ENCODE measurements at places on chromosomes 5 and 9.
A peak's percentile ranks its signal among the peaks of the same experiment; 100 is the strongest.

DNA sequence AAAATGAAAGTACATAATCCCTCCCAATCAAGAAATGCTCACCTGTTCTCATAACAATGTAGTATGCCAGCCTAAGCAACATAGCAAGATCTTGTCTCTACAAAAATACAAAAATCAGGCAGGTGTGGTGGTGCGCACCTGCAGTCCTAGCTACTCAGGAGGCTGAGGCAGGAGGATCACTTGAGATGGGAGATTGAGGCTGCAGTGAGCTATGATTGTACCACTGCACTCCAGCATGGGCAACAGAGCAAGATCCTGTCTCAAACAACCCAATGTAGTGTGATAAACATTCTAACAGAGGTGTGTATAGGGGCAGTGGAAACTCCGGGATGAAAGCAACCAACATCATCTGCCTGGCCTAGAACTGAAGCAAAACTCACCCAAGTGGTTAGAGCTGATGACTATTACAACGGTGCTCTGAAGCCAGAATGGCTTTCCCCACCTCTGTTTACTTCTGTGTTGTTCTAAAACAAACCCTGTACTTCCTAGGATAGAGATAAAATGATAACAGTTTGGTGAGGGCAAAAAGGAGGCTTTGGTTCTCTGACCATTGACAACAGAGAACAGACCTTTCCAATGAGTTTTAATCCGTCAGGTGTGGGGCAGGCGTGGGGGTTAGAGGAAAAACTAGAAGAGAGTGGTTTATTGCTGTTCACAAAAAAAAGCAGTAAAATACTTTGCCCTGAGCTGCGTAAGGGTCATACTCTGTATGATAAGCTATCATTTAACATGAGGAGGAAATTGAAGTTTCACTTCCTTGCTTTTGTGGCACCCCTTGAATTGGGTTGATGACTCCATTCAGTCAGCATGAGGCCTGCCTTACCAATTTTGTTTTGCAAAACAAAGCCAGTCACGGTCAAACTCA is 18.9 kb downstream of the WNT8A start:
- no peak for DNase-seq

DNA sequence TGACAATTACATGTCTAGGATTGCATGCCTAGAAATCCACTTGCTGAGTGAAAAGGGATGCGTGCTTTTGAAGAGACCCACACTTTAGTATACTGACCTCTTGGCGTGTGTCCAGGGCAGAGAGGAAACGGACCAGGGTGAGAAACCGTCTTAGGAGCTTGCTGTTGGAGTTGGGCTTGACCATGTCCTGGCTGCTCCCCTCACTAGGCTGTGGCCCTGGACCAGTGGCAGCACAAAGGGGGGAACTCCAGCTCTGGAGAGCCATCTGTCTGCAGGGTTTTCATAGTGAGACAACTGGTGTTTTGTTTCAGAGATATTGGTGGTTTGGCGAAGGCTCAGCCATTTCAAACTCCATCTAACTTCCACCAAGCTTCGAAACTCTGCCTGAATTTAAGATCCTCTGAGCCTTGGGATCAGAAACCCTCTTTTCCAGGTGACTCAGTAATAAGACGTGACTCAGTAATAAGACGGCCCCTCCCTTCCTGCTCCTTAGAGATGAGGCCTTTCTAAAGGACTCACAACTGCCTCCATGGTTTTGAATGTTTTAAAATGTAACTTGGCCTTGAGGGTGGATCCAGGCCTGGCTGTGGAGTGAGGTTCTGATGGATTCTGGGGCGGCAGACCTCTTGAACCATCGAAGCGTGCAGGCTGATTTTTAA is 165.8 kb downstream of the MELK start:
- peak; percentile 14 for DNase-seq

DNA sequence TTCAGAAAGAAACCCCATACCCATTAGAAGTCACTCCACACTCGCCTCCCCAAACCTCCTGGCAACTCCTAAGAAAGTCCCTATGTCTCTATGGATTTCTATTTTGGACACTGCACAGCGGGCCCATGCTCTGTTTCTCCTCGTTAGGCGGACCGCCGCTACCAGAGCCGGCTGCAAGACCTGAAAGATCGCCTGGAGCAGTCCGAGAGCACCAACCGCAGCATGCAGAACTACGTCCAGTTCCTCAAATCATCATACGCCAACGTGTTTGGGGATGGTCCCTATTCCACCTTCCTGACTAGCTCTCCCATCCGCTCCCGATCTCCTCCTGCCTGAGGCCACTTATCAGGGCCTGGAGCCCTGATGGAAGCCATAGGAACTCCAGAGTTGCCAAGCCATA is 4.6 kb upstream of the GLE1 start:
- DNase-seq: no peak

DNA sequence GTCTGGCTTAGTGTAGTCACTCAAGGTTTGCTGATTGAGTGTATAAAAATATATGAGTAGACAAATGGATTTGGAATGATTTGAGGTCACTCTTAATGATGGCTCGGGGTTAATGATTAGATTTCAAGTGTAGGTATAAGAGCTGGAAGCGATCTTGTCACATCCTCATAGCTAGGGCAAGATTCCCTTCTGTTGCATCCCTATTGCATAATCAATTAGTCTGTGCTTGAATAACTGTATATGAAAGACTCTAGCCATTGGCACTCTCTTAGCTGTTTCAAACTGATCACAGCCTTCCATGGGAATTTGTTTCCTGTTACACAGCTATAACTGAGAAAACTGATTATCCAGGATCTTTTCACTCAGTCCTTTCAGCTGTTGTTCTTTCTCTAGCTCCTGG is 811.6 kb downstream of the TLE4 start:
- DNase-seq: no peak

- no peak for DNase-seq
These were observed 1.5 kb upstream of the FXN start for GRCh38 chr9:69034071-69034470.

DNA sequence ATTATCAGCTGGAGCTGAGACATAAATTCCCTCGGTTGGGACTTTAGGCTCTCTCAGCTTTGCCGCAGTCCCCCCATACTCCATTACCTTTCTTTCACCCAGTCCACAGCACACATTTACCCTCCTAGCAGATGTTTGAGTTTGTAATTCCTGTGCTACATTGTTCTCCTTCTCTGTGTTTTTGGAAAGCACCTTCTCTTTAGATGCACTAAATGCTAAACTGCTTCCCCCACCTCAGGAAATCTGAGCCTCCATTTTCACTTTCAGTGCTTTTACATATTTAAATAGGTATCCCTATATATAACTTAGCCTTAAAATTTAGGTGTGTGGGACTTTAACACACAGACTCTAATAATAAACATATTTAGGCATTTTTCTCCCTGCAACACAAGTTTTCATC is 356.9 kb downstream of the NFIB start:
- DNase-seq: no peak

DNA sequence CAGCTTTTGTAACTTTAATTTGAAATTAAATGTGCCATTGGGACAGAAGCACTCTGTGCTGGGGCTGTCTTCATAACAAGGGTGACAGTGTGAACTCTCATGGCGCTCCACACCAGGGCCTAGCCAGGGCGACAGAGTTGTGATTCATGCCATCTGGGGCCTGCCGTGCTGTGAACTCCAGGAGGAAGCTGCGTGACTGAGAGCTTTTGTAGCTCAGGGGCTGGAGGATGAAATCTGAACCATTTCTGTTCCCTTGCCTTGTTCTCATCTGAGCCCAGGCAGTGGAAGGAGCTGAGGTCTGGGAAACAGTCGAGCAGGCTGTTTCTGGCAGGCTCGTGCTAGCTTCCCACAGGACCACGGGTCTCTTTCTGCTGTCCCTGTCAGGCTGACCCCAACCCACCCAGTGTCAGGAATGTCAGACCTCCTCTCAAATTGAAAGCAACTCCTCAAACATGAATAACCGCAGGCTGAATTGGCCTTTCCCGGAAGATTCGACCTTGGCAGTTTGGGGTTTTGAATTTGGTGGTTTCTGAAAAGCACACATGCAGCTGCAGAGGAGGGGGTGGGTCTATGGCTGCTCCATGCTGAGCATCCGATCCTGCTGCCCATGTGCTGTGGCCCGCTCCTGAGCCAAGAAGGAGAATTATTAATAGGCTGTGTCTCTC is 69.2 kb upstream of the RPS23 start:
- DNase-seq: no peak

DNA sequence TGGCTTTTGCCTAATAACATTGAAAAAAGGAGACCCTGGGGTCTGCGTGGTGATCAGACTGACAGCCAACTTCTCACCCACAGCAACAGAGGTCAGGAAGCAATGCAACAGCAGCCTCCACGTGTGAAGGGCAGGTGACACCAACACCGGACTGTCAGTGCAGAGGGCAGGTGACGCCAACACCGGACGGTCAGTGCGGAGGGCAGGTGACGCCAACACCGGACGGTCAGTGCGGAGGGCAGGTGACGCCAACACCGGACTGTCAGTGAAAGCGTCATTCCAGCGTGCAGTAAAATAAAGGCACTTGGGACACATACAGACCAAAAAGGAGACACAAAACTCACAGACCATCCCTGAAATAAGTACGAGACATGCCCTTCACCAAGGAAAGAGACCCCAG is 37.2 kb upstream of the CEP72 start:
- DNase-seq: no peak

DNA sequence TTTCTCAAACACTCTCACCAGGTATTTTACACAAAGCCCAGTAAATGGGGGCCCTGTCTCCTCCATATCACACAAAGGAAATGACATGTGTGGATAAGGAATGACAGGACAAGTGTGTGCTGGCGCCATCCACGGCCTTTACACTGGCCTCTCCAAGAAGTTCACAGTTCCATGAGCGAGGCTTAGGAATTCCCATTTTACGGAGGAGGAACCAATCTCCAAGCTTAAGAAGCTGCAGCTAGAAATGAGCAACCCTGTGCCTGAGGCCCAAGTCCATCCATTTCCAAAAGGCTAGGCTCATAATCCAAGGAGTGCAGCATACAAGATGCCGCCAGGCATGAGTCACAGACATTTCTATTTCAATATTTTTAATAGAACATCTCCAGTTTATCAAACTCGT is 203.4 kb downstream of the AUH start:
- DNase-seq: no peak

- DNase-seq: no peak
These were observed 237.3 kb downstream of the PBX3 start for GRCh38 chr9:125984461-125984860.

DNA sequence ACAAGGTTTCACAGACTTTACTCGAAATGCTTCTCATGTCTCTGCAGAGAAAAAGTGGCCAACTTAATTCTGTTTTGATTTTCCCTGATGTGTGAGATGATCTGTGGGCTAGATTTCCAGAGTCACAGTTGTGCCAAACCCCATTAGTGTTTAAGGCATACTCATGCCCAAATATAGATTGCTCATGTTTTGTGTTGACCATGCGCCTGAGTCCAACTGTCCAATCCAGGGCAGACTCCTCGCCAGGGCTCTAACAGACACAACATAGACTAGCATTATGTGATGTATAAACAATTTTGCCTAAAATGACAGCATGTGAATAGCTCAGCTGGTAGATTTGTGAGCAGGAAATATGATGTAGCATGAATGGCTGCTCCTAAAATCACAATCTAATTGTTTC is 128.1 kb downstream of the PRDM6 start:
- no peak for DNase-seq

GRCh38 chr5:56791396-56791795 is 24.0 kb upstream of the MAP3K1 start:
- DNase-seq: no peak

DNA sequence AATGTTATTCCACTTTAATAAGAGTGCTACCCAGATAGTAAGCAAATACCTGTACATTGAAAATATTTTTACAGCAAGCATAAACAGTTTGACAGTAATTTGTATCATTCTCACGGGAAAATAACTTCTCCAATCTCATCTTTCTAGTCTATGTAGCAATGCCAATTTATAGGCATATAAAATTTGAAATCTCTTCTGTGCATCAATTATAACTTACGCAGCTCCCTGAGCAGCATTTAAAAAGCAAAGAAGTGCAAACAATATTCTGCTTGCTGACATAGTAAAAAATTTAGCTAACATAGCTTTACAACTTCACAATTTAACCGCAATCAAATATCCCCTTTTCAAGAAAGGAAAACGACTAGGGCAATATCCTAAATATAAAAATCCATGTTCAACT is 257.3 kb downstream of the FBXL17 start:
- no peak for DNase-seq

- no peak for DNase-seq
These were observed 34.0 kb downstream of the GLT6D1 start for GRCh38 chr9:135605238-135605781.

DNA sequence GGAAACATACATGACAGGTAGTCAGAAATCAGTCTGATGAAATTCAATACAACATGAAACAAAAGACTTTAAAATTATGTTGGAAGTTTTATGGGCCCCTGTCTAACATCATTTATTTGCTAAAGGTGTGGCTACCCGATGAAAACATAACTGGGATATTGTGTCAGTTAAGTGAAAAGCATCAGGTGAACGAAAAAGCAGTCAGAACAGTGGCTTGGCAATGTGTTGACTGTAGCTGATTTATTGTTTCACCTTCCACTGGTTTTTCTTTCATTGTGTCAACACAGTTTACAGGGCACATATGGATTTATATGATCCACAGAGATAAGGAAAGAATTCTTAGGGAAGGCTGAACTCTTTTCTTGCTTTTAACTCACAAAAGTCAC is 429.6 kb upstream of the ZNF608 start:
- no peak for DNase-seq

DNA sequence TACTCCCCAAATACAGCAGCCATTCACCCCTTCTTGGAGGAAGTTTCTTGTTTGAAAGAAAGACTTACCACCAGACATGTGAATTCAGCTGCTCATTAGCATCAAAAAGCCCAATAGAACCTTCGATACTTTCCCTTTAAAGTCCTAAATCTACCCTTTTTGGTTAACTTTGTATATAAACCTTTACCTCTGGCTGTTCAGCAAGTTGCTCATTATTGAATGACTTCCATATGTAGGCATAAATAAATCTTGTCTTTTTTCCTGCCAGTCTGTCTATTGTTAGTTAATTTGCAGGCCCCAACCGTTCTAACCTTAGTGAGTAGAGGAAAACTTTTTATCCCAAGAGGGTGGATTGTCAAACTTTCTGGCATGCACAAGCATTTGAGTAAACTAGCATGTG is 27.9 kb upstream of the FBXL17 start:
- no peak for DNase-seq

GRCh38 chr9:109914280-109915027 is 134.5 kb downstream of the PALM2AKAP2 start:
- DNase-seq: no peak

GRCh38 chr5:148060309-148060708 is 3.5 kb upstream of the SPINK5 start:
- no peak for DNase-seq

- DNase-seq: no peak
These were observed 336.9 kb upstream of the DMAC1 start for GRCh38 chr9:8136477-8136876.

DNA sequence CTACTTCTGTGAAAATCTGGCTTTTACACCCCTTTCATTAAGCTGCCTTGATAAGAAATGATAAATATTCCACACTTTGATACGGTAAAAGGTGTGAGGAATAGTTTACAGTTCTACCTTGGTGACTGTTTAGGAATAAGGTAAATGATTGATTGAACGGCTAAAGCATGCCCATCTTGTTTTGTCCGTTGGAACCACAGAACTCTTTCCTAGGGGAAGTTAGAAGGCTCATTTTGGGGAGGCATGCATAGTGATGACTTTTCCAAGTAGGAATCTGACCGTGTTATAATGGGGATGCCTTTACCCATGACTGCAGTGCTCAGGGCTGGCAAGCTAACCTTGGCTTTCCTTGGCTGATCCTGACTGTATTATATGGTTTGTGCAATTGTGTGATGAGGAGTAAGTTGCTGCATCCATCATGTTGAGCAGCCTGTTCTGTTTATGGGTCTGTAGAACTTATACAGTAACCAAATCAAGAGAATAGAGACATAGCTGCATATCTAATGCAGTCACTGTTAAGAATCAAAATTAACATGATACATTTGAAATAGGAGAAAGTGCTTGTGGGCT is 24.5 kb downstream of the PCSK5 start:
- no peak for DNase-seq

All from HS-5 (cell line).